ENCODE measurements at places on chromosomes 11 and 22.

GRCh38 chr11:121446752-121447156 is 5.4 kb upstream of the SORL1 start:
- no peak for DNase-seq

DNA sequence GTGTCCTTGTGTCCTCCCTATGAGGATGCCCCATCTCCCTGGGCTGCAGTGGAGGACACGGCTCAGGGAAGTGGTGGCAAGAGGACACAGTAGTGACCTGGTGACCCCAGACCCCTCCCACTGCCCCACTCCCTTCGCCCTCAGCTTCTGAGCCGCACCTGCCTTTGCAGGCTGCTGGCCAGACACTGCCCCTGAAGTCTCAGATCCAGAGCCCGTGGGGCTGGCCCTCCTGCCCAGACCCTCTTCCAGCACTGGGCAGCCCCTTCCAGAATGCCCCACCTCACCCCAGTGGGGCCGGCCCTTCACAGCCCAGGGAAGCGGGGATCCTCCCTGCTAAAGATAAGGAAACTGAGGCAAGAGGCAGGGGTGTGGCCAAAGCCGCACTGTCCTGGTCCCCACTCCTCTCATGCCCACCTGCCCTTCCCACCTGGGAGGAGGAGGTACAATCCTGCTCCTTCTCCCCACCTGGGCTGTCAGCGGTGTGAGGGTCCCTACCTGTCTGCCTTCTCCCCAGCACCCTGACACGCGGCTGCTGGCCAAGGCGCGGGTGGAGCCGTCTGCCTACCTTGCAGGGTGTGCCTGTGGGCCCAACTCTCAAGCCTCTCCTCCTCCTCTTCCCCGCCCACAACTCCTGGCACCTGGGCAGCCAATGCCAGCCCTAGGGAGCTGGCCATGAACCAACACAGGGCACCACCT is 17.3 kb downstream of the TRPM5 start:
- no peak for DNase-seq

GRCh38 chr11:134539285-134539684 is 127.2 kb upstream of the B3GAT1 start:
- no peak for DNase-seq

DNA sequence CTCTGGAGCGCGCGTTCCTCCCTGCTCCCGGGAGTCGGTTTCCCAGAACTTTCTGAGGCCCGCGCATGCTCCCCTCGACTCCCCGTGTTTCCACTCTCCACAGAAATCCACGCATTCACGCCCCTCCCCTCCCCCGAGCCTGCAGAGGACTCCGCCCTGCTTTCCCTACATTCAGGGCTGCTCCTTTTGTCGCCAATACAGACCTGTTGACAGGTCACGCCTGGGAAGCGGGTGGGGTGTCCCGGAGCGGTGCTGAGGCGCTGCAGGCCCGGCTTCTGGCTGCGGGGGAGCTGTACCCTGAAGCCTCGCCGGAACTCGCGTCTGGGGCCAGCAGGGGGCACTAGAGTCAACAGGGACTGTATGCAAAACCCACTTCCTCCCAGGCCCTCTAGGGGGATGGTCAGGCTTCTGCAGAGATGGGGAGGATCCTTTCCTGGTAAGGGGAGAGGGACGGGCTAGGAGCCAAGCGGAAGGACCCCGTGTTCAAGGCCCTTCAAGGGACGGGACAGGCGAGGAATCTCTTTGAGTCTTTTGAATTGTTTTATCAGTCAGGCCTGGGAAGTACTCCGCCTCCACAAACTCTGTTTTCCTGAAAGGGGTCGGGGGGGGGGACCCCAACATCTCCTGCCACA is at the start of gene PRAME:
Gene PRAME (minus strand): TSS at position 294 of the 632 bp plus-strand sequence. CDS start 2,433 bp downstream, outside the sequence.
- no peak for DNase-seq

- no peak for DNase-seq
These were observed 309.0 kb downstream of the BLID start for GRCh38 chr11:121807051-121807450.

Measured in GM04503 (cell line).